ENCODE measurements at places on chromosomes 16 and 17.

- no peak for DNase-seq
These were observed 2.9 kb downstream of the GSDMB start for GRCh38 chr17:39915559-39915958.

- DNase-seq = peak; percentile 19
These were observed 178.5 kb upstream of the TBX2 start for GRCh38 chr17:61221181-61221580.

GRCh38 chr16:78894886-78895285, 705.7 kb downstream of the MAF start:
- no peak for DNase-seq

DNA sequence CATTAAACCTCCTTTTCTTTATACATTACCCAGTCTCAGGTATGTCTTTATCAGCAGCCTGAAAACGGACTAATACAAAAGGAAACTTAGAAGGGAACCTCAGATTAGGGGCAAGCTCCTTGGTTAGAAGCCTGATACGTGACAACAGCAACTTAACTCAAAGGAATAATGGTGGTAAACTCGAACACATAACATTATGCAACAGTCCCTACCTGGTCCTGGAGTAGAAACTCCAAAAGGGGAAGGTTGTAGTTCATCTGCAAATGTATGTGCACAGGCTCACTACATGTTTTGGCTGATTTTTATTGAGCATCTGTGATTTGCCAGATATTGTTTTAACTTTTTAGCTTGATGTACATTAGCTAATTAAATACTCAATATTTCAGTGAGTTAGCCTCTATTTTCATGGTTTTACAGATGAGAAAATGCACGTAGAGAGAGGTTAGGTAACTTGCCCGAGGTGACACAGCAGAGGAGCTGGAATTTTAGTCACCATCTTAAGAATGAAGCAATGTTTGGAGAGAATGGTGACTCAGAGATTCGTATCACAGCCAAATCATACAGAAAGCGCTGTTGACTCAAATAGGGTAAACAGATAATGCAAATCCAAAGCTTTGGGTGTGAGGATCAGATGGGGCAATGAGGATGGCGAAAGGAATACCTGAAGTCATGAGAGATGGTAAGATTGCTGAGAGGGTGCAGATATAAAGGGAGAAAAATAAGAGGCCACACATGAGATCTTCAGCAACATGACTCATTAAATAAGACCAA, 194.9 kb upstream of the RBFOX1 start:
- DNase-seq = no peak

- DNase-seq = no peak
These were observed 3.1 kb upstream of the DNAJA2 start for GRCh38 chr16:46976550-46976949.

DNA sequence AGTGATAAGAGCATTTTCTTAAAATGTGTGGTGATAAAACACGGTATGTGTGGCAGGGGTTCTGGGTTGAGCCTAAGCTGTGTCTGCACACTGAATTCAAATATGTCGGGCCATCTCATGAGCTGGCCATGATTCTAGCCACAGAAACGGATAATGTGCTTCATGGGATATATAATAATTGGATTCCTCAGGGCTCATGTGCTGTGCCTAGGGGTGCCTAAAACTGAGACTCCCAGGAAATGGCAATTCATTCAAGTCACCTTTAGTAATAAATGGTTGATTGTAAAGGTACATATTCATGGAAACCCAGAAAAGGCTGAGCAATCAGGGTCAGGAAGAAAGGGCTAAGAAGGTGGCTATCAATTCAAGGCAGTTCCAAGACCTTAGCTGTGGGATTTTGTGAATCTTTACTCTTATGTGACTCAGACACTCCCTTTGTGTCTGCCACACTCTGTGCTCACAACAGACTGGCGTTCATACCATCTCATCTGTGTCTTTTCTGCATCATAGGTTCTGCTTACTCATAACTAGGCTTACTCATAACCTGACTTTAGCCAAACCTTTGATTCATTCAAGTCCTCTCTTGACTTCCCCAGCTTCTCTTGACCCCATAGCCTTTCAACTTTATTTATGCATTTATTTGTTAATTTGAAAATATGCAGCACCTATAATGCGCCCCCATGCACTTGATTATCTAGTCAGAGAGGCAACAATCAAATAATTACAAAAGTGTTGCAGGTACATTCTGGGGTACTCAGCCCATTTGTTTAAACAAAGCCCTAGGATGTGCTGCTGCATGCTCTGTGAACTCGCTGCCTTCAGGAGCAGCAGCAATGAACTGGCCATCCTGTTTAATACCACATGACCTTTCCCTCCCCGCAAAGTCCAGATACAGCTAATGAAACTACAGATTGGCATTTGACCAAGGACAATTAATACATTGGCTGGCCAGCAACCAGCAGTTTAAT, 28.4 kb upstream of the MED13 start:
- DNase-seq = no peak

GRCh38 chr17:79625706-79626105, 14.9 kb upstream of the RBFOX3 start:
- no peak for DNase-seq

DNA sequence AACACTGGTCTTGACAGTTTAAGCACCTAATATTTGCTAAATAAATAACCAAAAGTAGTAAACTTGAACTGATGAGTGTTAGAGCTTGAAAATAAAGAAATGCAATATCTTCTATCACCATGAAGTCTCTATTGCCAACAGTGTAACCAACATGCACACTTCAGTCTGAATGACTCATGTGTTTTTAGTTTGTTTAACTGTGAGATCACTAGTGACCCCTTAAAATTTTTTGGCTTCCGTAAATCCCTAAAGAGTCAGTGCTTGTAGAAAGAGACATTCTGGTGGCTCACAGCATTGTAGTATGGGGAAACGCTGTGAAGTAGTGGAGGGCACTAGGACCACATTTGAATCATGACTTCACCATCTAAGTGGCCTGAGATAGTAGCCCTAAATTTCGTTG, 341.1 kb downstream of the PMP22 start:
- DNase-seq = no peak

DNA sequence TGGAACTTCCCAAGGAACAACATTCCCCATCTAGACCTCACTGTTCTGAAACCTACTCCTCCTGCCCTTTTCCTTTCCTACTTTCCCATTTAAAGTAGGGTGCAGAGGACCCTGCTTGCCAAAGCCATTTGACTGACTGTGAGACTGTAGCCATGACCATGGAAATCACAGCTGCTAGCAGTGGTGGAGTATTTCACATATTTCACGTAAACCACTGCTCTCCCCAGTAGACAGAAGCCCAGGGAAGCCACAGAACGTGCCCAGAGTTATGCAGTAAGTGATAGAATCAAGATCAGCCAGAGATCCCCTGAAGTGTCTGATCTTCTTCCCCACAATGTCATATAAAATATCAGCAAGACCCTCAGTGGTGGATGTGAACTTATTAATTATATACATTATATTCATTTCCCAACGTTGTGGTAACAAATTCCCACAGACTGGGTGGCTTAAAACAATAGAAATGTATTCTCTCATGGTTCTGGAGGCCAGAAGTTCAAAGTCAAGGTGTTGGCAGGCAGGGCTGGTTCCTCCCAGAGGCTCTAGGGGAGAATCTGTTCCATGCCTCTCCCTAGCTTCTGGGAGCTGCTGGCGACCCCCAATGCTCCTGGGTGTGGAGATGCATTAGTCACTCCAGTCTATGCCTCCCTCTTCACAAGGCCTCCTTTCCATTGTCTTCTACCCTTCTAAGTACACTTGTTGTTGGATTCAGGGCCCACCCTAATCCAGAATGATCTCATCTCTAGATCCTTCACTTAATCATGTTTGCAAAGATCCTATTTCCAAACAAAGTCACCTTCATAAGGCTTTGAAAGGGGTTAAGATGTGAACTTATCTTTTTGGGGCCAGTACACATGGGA, 20.7 kb upstream of the PRM1 start:
- no peak for DNase-seq

- DNase-seq = peak; percentile 15
These were observed 2.4 kb upstream of the ITGAX start for GRCh38 chr16:31352376-31353115.

DNA sequence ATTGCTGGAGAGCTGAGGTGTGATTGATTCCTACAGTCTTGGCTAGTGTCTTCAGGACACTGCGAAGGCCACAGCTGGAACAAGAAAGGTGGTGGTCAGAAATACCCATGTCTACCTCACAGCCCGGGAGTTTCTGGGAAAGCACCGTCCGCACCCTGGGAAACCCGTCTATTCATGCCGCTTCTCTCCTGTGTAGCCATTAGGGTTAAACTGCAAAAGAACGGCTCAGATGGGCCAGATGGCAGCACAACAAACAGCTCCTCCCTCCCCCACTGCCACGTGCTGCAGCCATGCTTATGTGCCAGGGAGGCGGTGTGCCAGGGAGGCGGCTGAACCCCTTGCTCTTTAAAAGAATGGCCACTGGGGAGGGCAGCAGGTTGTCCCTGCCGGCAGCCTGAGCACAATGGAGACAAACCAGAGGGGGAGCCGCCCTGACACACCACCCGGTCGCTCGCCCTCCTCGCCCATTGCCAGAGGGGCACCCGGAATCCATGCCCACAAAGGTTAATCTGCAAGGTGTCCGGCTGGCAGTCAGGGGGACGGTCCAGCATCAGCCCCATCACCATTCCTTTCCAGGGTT, 65.2 kb downstream of the CYTH1 start:
- DNase-seq = no peak

- DNase-seq = no peak
These were observed 40.5 kb upstream of the DYNLRB2 start for GRCh38 chr16:80500116-80500859.

- DNase-seq = no peak
These were observed 15.8 kb downstream of the MEOX1 start for GRCh38 chr17:43645765-43646481.

GRCh38 chr17:81831957-81832607, 1.0 kb downstream of the MCRIP1 start:
- peak; percentile 67 for DNase-seq

- DNase-seq = no peak
These were observed 4.7 kb downstream of the C1QTNF1 start for GRCh38 chr17:79028496-79029326.

DNA sequence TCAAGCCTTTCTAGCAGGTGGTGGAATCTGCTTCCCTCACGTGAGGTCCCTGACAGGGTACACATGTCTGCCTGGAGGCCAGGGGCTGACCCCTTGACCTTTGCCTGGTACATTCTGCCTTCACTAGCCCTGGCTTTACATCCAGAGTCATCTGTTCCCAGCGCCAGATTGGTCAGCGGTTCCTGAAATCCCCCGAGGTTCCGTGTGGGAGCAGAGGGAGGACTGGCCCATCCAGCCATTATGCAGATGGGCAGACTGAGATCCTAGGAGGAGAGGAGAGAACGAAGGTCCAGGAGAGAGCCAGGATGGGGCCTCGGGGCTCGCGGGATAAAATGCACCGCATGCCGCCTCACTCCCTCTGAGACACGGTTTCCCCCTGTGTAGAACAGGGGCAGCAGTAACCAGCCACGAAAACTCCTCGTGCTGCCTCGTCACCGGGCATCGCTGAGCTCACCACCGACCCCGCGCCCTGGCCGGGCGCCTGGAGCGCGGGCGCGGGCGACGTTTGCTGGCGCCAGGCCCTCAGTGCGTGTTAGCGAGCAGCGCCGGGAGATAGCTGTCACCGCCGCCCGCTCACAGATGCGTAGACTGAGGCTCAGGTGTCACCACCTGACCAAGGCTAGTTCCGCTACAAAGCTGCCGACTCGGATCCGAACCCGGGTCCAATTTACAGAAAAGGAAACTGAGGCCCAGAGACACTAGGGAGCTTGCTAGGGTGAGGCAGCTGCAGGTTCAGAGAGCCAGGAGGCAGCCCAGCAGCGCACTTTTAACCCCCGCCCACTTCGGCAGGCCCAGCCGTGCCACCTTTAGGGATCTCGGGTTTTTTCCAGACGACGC, 811 bp upstream of the MAP2K3 start:
- DNase-seq = no peak

- no peak for DNase-seq
These were observed 4.8 kb downstream of the RNF222 start for GRCh38 chr17:8392674-8393469.

GRCh38 chr17:32798938-32799337, 78.0 kb downstream of the MYO1D start:
- DNase-seq = no peak

DNA sequence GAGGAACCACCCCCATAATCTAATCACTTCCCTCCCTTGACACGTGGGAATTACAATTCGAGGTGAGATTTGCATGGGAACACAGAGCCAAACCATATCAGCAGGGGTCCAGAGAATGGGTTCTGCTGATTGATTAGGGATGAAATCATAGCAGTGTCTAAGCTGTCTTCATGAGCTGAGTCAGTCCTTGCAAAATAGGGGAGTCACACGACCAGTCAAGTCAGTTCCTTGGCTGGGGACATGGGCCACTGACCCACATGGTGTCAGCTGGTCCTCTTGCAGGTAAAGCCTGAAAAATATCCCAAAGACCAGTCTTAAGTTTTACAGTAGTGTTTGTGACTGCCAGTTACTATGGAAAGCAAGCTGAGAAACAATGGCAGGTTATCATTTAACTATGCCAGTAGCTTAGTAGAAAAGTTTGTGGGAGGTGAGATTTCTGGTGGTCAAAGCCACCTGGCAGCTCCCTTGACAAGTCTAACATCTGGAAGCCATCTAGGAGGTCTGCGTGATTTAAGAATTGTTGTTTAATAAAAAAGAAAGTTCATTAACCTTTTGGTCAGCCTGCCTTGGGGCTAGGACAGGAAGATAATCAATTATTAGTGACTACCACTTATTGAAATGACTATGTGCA, 15.7 kb upstream of the ATF7IP2 start:
- DNase-seq = no peak

DNA sequence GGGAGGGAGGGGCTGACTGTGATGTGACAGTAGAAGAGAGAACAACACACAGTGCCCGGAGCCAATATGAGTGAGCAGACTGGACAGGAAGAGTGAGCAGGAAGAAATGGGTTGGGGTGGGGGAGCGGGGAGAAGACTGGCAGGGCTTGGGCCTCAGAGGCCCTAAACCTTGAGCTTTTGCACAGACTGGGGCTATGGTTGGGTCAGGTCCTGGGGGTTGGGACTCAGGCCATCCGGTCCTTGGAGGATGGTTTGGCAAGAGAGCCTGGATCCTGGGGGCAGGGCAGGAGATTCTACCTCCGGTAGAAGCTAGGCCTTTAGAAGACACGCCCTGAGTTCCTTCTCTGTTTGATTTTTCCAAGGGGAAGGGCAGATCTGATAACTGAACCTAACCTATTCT, 1.1 kb downstream of the CAMTA2 start:
- DNase-seq = no peak

GRCh38 chr17:6701719-6702118, 11.4 kb downstream of the SLC13A5 start:
- no peak for DNase-seq
